SIG-M5 (cell line): ENCODE measurements at places on chromosomes 6 and 20.

GRCh38 chr20:47710665-47711045, 74.6 kb downstream of the SULF2 start:
- DNase-seq = no peak

DNA sequence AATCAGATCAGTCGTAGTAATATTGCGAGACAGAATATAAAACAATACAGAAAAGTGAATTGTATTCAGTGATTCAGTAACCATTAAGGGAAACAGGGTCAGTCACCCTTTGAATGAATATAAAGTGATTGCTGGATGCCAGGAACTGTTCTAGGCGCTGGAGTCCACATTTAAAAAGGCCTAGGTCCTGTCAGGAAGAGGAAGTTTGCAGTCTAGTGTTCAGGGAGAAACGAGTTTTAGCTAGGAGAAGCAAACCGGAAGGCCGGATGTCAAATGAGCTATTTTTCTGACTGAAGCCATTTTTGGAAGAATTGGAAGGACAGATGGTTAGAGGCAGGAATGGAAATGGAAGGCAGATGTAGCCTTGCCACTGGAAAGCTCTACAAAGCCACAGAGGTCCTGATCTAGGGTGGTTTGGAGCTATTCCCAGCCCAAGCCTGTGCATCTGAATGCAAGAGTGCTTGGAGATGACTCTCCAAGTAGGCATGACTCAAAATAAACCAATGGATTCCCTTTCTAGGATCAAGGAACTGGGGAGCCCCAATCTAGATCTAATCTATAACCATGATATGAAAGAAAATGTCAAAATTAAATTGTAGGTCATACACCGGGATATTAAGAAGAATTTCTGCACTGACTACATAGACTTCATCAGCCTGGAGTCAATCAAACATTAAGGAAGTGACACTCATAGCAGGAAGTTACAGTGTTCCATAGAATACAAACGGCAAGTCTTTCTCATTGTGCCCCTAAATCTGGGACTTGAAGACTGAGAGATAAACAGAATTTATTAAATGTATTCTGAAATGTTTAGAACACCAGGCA, 36.8 kb upstream of the CDKAL1 start:
- DNase-seq = no peak

DNA sequence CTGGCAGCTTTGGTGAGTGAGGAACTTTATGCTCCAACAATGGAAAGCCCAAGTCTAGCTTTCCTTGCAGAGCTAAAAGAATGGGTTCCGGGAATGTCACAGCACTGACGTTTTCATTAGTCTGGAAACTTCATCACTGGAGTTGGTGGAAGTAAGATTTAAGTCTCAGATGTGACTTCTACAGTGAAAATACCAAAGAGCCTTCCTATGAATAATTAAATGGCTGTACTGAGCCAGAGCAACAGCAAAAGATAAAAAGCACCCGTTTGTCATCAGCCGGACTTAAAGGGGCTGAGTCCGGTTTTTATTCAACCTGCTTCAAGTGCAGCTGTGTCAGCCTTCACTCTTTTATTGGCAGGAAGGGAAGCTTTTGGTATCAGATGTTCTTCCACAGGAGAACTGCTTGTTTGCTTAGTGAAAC, 46.5 kb upstream of the SHLD1 start:
- no peak for DNase-seq

- DNase-seq = no peak
These were observed 1.2 kb downstream of the TSBP1 start for GRCh38 chr6:32370505-32370904.

GRCh38 chr6:144897441-144897921, 612.3 kb downstream of the UTRN start:
- no peak for DNase-seq

- DNase-seq = no peak
These were observed 183.1 kb upstream of the MARCKS start for GRCh38 chr6:113674075-113674474.

DNA sequence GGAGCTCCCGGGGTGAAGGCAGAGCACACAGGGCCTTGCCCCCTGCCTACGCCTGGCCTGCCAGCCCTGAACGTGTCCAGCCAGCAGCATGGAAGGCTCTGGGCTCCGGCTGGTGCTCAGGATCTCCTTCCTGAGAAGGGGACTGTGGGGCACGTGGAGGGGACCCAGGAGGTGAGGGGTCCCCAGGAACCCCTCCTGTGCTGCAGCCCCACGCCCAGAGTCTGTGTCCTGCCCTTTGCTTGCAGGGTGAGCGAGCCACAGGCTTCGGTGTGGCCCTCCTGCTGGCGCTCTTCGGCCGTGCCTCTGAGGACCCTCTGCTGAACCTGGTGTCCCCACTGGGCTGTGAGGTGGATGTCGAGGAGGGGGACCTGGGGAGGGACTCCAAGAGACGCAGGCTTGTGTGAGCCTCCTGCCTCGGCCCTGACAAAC, 22.3 kb downstream of the NPEPL1 start:
- no peak for DNase-seq

DNA sequence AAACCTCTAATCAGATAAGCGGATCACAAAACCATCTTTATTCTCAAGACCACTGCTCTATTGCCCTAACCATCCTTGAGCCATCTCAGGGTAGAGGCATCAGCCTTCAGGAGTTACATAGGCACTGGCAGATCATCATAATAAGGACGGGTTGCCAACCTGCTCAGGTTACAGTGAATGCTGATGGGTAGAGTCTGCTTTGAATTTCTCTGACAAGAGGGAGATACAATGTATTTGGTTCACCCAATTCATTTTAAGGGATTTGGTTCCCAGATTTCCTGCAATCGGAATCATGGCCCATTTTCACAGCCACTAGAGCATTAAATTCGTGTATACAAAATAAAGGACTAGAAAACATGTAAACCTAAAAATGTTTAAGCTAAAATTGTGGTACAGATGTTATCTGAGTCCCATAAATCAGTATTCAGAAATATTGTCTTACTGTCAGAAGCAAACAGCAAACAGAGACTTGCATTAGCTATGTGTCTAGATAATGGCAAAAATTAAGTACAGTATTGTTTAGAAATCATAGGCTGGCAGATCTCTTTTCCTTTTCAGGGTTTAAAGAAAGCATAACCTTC, 41.9 kb upstream of the TMEM170B start:
- no peak for DNase-seq

DNA sequence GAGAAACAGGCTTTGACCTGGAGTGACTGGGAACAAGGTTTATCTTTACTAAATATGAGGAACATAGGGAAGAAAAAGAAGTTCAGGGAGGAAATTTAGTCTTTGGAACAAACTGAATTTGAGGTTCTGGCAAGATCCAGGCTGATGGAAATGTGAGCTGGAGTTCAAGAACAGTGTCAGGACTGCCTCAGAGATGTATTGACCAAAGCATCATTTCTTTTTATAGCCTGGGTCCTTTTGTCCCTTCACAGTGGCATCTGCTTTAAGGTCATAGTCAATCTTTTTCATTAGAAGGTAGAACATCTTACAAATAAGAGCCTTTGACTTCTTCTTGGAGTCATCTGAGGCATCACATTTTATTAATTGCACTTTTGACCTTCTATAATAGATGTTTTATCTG, 326.5 kb upstream of the QKI start:
- DNase-seq = no peak

DNA sequence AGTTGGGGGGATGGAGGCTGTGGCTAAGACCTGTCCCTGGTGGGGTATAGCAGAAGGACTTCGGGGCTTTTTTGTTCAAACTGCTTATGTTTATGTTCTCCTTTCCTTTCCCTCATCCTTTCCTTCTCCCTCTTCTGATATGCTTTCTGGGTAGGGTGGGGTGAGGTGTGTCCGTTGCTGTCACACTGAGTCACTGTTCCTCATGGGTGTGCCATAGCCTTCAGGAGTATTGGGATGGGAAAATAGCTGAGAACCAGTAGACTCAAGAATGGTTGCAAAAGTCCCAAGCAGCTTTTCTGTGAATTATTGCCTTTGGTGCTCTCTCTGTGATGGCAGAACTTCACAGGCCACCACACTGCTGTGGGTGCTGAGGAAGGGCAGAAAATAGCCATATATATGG, 39.6 kb downstream of the TPD52L1 start:
- DNase-seq = no peak

DNA sequence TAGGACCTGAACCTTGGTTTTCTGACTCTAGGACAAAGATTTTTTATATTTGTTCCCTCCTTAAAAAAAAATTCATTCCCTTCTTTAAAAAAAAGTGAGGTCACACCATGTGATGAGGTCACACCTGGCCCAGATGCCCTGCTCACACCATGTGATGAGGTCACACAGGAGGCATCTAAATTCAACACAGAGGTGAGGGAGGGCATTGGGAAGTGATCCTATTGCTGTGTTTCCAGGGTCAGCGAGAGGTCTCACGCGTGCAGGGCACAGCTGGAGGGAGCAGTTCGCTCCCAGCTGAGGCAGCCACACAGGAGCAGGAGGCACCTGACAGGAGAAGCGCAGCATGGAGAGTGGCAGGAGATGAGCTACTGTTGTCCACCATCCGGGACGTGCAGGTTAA, 92.5 kb downstream of the SLC22A23 start:
- no peak for DNase-seq

- DNase-seq = no peak
These were observed 30.5 kb upstream of the HFE start for GRCh38 chr6:26056583-26057350.

GRCh38 chr6:31888276-31889258, 8.9 kb downstream of the EHMT2 start:
- no peak for DNase-seq

GRCh38 chr20:62142252-62143080, 728 bp downstream of the PSMA7 start:
- DNase-seq = no peak

- no peak for DNase-seq
These were observed 124.9 kb downstream of the GJA10 start for GRCh38 chr6:90019216-90019615.

- DNase-seq = no peak
These were observed 103.4 kb upstream of the PDE10A start for GRCh38 chr6:165766457-165766856.

GRCh38 chr20:51044796-51045195, 21.9 kb upstream of the KCNG1 start:
- no peak for DNase-seq

- DNase-seq = no peak
These were observed 35.3 kb downstream of the TMEM181 start for GRCh38 chr6:158595223-158595622.

DNA sequence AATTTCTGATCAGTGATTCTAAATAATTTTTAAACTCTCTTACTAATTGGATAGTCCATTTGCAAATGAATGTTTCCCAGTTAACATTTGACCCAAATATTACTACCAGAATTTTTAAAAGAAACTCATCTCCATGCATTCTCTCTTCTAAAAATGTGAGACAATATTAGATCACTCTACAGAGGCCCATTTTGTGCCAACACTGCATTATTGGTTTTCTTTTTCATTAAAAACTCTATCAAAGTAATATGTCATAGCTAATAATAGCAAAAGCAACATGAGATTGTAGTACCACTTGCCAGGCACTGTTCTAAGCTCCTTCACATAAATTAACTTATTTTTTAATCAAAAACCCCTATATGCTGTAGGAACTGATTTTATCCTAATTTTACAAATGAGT, 345.6 kb upstream of the PLCB4 start:
- no peak for DNase-seq

- DNase-seq = no peak
These were observed 45.4 kb upstream of the ID1 start for GRCh38 chr20:31559704-31560093.

DNA sequence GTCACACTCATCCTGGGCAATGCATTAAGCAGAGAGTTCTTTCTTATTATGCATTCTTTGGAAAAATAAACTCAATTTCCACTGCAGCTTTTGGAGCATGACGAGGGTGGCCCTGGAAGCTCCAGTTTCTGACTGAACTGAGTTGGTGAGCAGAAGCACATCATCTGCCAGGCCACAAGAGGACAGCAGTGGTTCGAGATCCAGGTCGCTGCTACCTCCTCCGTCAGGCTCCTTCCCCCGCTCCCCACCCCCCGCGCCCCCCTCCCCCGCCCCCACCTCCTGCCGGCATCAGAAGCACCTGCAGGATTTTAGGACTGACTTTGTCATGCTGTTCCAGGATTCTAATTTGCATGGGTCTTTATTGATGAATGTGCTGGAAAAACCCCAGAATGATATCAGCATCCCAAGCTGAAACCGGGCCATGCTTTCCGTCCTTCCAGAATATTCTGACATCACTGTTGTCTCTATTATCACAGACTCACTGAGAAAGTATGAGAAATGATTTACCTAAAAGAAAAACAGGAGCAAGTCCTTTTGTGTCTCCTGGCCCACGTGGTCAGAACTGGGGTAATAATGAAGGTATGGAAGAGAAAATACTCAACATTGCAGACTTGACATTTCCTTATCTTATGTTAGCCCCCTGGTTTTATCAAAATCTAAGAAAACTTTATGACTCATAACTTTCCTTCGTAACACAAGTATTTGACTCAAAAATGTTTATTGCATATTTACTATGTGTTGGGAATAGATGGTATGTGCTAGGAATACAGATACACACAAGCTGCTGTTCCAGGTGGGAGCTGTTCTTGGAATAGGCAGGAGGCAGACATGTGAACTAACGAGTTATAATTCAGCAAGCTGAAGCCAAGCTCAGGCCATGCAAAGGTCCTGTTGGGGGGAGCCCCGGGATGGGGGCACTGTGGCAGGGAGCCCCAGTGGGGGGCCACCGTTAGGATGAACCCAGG, 220.2 kb upstream of the EXOC2 start:
- no peak for DNase-seq

- DNase-seq = no peak
These were observed 190.6 kb downstream of the AIG1 start for GRCh38 chr6:143251288-143251687.

DNA sequence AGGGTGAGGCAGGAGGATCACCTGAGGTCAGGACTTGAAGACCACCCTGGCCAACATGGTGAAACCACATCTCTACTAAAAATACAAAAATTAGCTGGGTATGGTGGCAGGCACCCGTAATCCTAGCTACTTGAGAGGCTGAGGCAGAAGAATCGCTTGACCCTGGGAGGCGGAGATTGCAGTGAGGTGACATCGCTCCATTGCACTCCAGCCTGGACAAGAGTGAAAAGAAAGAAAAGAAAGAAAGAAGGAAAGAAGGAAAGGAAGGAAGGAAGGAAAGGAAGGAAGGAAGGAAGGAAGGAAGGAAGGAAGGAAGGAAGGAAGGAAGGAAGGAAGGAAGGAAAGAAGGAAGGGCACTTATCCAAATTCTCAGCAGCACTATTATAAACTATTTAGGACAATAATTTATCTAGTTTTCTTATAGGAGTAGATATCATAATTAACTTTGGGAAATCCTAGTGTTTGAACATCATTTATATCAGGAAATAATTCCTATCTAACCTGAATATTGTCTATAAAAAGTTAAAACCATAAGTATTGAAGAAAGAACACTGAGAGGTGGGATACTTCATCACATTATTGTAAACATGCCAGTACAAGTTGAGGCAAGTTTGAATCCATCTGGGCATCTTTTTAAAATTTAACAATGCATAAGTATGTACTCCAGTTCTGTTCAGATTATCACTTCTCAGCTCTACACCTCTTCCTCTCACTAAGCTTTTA, 305.5 kb downstream of the SLC35F1 start:
- no peak for DNase-seq

GRCh38 chr6:650098-650497, 6.8 kb downstream of the HUS1B start:
- DNase-seq = no peak
